NCI-H2081 (cell line): ENCODE measurements at places on chromosomes 4 and X.
A peak's percentile ranks its signal among the peaks of the same experiment; 100 is the strongest.

DNA sequence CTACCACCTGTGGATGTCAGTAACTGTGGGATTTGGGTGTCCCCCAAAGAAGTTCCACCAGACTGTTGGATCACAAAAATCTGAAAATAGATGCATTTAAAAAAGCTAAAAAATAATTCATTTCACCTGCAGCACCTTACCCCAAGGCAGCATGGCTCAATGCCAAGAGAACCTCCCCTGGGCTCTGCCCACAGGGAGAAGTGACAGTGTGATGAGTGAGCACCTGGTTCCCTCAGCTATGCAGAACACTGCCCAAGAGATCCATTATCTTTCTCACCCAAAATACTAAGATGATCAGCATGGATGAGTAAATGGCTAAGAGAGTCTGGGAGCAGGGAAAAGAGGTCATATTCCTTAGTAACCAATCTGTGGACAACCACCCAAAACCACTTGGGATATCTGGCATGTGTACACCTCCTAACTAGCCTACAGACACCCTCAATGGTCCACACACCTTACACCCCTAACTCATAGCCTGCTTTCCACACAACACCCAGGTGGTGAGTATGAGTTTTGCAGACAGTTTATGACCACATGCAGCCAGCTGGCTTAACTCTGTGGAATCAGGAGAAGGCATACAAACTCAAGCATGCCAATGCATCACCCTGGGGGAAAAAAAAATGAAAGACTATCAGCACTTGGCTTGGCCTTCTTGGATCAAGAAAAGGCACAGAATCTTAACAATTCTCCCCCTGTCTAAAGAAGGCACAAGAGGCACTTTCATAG is 416.5 kb upstream of the SMIM31 start:
- no peak for DNase-seq

- DNase-seq, result peak; percentile 2
Measured at GRCh38 chrX:97189668-97190067, 306.0 kb downstream of the RPA4 start.

DNA sequence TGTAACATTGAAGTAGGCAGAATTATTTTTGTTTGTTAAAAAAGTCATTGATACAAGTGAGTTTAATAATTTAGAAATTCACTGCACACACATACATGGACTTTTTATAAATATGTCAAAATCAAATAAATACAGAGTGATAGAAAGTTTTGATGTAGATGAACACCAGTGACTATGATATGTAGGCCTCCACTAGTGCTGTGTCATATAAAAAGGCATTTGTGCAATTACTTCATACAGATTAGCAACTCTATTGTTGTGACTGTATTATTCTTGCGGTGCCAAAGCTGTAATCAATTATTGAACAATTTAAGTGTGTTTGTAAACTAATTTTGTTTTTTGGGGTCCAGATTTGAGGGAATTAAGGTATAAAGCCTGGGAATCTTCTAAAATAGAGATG is 366.2 kb upstream of the PITX2 start:
- DNase-seq, result no peak

DNA sequence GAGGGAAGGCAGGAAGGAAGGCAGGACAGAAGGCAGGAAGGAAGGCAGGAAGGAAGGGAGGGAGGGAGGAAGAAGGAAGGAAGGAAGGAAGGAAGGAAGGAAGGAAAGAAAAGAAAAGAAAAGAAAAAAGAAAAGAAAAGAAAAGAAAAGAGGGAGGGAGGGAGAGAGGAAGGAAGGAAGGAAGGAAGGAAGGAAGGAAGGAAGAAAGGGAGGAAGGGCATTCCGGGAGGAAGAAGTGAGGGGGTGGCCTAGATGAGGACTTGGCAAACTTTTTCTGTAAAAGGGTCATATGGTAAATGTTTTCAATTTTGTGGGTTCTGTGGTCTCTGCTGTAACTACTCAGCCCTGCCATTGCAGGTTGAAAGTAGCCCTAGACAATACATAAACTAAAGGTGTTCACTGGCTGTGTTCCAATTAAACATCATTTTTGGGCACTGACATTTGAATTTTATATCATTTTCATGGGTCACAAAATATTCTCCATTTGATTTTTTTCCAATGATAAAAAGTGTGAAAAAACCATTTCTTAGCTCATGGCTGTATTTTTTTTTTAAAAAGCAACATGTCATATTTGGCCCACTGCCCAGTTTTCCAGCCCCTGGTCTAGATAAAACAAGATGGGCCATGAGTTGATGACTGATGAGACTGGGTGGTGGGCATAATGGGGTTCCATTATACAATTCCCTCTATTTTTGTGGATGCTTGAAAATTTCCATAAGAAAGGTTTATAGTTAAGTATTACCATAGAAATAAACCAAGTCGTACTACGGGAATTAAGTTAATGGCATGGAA is 3.1 kb downstream of the ZNF630 start:
- DNase-seq, result no peak

DNA sequence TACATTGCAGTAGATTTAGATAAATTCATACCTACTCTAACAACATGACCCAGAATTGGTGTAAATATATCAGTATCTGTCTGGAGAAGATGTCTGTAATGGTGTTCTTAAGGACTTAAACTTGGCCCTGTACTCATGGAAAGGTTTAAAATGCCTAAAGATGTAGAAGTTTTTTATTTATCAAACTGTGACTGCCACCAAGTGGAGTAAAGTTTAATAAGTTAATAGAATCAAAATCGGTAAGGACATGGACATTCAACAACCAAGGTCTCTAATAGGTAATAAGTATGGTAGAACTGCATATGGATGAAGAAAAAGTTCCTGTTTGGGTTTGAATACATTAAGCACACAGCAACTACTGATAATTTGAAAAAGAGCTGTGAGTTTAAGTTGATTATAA is 474.0 kb upstream of the NDST3 start:
- DNase-seq, result no peak

GRCh38 chr4:142752202-142752786 is 93.8 kb downstream of the INPP4B start:
- DNase-seq, result no peak

DNA sequence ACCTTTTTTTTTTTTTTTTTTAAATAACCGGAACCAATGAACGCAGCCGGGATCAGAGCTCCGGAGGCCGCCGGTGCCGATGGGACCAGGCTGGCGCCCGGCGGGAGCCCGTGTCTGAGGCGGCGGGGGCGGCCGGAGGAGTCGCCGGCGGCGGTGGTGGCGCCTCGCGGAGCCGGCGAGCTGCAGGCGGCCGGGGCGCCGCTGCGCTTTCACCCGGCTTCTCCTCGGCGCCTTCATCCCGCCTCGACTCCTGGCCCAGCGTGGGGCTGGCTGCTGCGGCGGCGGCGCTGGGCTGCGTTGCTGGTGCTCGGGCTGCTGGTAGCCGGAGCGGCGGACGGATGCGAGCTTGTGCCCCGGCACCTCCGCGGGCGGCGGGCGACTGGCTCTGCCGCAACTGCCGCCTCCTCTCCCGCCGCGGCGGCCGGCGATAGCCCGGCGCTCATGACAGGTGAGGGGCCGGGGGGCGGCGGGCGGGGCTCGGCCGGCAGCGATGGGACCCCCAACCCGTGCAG is 337 bp downstream of the STIM2 start:
- peak; percentile 66 for DNase-seq

DNA sequence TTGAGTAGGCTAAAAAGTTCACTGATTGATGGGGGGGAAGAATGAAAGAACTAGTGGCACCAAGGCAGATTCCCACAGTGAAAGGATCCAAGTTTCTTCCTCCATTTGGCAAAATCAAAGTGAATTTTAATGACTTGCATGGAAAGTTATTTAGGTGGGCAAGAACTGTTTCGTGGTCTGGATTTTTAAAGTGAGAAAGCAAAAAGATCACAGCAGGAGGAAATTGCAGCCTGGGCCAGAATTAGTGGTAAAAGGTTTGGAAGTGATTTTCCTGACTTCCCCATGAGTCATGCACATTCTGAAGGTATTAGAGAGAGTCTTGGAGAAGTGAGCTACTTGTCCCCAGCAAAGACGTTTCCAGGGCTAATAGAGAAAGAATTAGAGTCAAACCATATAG is 207.8 kb downstream of the ANTXR2 start:
- DNase-seq, result no peak

GRCh38 chrX:140360284-140360683 is 144.6 kb downstream of the SOX3 start:
- no peak for DNase-seq

DNA sequence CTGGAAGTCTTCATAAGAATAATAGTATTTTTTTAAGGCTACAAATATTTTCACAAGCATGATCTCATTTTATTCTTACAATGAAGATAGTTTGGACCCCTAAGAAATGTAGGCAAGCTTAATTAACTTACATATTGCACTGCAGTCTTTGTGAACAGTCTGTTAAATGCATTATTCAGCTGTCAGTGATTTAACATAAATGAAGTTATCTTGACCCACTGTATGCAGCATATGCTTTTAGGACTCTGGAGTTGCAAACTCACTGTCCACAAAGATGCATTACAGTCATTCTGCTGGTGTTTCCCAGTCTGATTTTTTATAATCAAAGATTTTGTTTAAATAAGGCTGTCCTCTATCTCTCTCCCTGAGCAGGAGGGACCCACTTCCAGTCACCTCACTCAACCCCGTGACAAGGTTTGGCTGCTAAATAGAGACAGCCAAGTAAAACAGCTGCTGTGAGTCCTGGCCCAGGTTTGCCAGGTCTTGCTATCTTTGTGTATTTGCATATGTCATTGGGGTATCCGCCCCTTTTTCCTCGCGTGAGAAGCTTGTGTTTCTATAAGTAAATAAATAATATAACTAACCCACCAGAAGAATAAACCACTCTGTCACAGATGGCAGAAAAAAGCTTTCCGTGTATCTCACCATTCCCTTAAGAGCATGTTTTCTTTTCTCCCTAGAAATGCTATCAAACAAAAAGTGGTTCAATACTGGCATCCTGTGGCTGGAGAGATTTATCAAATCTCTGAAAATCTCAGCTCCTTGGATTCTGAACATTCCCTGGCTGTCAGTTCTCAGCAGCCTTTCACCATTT is 67.0 kb downstream of the SLC7A11 start:
- peak; percentile 77 for DNase-seq

DNA sequence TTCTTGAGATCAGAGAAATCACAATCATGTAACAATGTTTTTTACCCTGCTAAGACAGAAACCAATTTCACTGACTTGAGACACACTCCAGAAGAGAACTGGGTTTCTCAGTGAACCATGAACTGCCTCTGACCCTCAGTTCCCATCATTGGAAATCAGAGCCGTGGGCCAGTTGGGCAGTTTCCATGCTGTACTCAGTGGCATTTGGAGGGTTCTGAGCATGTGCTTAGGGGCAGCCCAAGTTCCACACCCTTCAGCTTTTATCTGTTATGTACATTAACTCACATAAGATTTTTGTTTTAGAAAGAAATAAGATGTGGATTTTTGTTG is 77.9 kb downstream of the BTC start:
- DNase-seq, result no peak

- peak; percentile 38 for DNase-seq
Measured at GRCh38 chr4:26459054-26459755, 31.1 kb downstream of the CCKAR start.

DNA sequence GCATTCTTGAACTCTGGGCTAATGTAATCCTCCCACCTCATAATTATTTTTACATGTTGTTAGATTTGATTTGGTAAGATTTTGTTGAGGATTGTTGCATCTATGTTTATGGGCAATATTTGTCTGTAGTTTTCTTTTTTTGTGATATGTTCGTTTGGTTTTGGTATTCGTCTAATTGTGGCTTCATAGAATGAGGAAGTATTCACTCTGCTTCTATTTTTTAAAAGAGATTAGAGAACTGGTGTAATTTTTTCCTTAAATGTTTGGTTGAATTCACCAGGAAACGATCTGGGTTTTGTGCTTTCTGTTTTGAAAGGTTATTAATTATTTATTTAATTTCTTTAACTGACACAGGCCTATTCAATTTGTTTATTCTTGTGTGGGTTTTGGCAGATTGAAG is 161.2 kb upstream of the NUDT6 start:
- DNase-seq, result no peak

GRCh38 chr4:76307660-76308014 is 1.1 kb downstream of the STBD1 start:
- DNase-seq, result no peak

DNA sequence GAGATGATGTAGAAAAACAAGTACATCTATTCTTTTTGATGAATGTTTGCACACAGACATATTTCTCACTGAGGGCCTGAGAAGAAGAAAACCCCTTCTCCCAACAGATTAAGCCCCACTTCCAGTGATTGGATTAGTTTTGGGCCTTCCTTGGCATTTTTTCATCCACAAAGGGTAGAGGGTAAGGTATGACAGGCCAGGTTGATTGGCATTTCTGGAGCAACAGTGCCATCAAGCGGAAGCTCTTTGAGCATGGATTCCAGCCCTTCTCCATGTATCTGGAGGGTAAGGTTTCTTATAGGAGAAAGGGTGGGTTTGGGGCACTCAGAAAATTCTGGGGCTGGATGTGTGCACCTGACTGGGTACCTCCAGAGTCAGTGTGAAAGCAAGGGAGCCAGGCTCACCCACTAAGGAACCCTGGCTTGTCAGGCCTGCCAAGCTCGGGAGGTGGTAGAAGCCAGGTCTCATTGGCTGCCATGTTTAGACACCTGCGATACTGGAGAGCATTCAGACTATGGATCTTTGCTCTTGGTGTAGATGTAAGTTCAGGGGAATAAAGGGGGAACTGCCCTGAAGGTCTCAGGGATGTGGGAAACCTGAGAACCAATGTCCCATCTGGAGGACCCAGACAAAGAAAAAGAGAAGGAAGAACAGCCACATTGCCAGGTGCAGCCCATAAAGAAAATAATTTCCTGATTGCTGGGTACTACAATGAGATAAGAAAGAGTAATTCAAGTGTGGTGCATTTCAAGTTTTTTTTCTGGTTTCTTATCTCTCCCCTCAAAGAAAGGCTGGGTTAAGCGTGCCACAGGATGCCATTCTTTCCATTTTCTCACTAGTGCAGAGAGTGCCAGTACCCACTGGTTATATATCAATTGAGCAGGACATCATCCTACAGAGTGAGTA is 222.3 kb upstream of the AGTR2 start:
- no peak for DNase-seq

DNA sequence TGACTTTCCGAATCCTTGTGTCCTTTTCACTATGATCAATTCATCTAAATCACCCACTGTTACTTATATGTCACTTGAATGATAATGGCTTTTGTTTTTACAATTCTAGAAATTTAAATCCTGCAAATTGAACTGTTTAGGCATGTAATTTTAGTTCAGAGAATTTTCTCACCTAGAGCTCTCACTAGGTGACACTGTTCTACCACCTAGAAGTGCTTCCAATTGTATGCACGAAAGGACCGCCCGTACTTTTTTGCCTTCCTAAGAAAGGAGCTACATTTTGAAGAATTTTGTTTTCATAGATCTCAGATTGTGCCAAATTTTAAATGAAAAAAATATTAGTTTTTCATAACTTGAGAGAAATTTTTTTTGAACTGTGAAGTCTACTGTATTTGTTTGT is 481.6 kb upstream of the FSTL5 start:
- DNase-seq, result peak; percentile 8

- no peak for DNase-seq
Measured at GRCh38 chr4:76526585-76526990, 91.6 kb downstream of the SHROOM3 start.

- no peak for DNase-seq
Measured at GRCh38 chr4:184978211-184978610, 40.1 kb upstream of the HELT start.

DNA sequence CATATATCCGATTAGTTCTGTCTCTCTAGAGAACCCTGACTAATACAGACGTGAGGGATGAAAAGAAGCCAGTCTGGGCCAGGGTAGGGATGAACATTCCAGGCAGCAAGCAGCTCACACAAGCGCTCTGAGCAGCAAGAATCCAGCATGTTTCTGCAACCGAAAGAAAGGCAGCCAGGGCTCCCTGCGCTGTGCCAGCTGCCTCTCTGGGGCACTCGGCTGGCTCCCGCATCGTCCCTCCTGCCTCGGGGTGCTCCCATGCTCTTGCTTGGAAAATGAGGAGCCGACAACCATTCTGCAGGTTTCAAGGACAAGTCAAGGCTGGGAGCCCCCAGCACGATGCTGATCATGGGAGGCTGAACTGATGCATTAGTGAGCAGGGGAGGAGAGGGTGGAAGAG is 7.0 kb downstream of the JAKMIP1 start:
- DNase-seq, result no peak
